Stimulated activated CD4-positive, alpha-beta T cell treated with anti-CD3 and anti-CD28 coated beads, TNF-alpha, amount 100 ng/mL, for 1 hour (primary cell): ENCODE measurements at places on chromosomes 3 and 15.

DNA sequence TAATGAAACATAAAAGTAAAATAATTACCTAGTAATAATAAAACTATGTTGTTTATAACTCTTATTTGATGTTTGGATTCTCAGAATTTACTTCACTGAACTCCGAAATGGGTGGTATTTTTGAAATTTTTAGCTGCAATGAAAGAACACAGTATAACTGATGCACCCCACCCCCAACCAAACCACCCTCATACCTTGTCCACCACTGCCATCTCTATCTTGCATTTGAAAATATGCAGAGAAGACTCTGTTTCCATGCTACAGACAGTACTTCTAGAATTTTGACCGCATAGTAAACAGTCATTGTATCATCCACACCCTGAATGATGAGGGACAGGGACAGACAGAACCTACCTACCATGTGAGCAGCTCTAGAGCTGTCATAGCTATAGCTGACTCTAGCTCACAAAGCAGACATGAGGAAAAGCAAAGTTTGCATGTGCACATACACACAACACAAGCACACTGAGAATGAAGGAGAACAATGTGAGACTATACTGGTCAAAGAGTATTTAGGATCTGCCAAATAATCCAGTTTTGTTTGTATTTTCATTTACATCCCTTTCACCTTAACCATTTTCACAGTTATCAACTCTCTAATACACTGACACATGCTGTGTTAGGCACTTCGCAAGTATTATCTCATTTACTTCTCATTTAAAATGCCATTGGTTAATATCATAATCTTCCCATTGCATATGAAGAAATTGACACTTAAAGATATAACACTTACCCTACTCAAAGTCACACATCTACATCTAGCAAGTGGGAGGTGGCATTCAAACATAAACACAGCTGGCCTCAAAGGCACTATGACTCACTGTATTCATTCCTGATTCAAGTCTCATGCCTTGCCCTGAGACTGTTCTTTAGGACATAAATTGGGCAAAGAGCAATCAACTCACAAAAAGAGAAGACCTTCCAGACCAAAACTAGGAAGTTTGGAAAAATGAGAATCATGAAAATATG, 1014.7 kb upstream of the CFAP20DC start:
- no peak for DNase-seq

- no peak for DNase-seq
These were observed 283.3 kb upstream of the TRIM42 start for GRCh38 chr3:140394488-140395133.

DNA sequence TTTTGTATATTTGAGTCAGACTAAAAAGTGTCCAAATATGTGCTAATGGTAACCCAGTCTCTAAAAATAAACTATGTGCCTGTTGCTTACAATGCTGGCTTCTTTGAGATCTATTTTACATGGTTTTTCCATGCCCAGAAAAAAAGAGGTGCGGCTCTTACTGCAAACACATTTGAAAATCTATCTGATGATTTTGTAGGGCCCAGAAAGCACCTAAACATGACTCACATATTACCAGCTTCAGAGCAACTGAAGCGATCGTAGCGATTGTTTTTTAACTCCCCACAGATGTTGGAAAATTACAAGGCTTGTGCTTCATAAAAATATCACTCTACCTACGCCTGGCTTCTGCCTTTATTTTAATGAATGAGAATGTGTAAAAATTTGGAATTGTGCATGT, 53.5 kb downstream of the SUCNR1 start:
- no peak for DNase-seq

GRCh38 chr15:94451466-94451865, 220.1 kb downstream of the MCTP2 start:
- no peak for DNase-seq

DNA sequence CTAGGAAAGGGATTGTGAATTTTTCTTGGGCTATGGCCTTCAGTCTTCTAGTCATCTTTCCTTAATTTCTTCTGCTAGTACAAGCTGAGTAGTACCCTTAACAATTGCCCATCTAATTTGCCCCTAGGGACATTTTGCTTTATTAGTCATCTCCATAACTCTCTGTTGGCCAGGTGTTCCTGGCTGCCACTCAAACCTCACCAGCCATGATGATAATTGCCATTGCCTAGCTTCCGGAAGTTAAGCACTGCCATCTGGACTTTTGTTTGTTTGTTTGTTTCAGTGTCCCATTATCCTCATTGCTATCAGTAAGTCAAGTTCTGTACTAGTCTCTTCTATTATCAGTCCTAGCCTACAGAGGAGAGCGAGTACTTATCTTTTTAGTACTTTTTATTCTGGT, 36.6 kb upstream of the UBL7 start:
- no peak for DNase-seq

GRCh38 chr15:91098451-91098850, 1.6 kb upstream of the SV2B start:
- DNase-seq, result no peak

DNA sequence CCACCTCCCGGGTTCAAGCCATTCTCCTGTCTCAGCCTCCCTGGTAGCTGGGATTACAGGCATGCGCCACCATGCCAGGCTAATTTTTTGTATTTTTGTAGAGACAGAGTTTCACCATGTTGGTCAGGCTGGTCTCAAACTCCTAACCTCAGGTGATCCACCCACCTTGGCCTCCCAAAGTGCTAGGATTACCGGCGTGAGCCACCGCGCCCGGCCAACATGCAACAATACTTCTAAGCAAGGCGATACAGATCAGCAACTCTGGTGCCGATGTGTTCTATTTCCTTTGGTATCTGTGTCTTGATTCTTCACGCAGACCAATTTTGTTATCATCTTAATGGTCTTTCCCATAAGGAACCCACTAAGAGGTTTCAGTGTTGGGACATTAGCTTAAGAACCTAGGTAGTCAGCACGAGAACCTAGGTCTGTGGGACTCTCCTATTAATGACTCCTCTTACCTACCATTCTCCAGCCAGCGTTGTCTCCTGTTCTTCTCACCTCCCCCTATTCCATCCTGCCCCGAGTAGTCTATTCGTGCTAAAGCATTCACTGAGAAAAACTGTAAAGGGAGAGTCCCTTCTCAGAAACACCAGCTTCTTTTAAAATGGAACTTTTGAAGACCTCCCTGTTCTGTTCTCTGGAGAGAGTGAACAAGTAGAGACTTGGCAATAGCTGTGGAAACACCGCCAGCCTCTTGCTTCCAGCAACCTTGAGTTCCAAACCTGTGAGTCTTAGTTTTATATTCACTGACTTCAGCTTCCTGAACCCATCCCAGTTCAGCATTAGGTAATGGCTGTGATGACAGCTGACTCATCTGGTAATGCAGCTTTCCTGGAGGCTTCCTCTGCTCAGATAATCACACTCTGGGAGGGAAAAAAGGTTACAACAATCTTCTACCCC, 61.2 kb downstream of the TSC22D2 start:
- no peak for DNase-seq

- no peak for DNase-seq
These were observed 2.5 kb downstream of the SCAMP2 start for GRCh38 chr15:74870436-74871215.

DNA sequence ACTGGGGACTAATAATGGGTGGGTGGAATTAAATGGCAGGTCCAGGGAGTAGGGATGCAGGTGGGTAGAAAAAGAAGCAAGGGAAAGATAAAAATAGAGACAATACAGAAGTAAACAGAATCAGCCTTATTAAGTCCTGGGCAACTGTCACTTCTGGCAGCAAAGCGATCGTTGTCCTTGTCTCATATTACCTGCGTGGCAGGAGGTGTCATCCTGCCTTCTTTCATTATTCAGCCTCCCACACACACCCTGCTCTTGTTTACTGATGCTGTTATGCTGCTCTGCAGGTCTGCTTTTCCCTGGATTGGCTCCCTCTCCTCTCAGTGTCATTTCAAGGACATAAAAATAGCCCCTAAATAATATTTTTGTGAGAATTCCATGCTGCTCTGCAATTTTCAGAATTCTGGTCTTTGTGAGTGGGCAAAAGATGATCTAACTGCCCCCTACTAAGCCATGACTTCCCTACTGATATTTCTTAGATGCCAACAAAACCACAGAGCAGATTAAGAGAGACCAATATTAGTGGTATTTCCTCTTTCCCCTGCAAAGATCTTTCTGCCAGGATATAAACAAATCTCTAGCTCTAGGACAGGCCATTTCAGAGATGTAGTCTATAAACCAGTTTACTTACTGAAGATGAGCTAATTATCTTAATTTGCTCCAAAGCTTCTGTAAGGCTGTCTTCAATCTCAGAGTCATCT, 8.5 kb downstream of the VEPH1 start:
- no peak for DNase-seq

DNA sequence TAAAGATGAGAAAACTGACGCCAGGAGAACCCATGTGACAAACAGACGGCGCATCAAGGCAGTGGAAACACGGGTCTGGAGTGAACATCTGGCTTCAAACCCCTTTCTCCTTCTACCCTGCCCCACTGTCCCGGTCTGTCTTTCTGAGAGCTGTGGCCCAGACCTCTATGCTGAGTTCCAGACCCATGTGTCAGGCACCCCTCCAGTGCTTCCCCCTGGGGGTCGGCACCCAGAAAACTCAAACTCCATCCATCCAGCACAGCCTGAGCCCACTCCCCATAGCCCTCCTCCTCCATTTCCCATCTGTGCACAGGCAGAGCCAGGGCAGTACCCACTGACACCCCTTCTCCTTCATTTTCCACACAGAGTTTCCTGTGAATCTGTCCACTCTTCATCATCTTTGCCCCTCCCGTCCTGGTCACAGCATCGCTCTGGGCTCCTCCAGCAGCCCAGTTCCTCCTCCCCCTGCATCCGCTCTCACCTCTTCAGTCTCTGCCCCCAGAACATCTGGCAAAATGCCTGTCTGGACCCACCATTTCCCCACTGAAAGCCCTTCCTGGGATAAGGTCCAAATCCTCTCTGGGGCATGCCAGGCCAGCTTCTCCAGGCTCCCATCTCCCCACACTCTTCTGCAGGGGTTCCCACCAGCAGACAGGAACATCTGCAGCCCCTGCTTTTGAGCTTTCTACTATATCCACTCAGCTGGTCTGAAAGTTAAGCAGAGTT, 2.9 kb downstream of the FAM240A start:
- no peak for DNase-seq

DNA sequence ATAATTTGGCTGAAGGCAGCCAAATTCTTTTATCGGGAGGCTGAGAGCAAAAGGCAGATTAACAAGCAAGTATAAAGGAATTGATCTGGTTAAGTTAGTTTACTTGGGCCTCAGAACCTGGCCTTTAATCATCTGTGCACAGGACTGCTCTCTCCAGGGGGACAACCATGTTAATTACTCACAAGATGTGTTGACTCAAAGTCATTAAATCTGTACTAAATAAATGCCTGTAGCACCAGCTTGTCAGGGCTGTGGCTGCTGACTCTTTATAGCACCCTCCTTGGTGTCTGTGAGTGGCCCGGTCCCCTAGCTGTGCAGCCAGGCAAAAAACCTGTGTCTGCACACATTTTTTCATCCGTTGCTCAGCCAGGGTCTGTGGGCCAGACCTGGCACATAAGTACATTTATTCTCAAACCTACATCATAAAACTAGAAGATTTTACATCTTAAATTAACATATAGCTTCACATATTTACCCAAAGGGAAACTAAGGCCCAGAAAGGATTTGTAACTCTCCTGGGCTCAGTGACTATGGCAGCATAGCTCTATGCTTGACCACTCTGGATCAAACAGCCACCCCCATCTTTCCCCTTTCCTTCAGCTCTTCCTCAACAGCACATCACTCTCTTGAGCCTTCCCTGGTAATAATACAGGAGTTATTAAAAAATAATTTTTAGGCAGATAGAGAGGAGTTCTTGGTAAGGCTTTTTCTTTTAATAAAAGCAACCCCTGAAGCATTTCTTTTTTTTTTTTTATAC, 51.4 kb downstream of the NCEH1 start:
- DNase-seq, result no peak

- no peak for DNase-seq
These were observed 72.1 kb downstream of the OTOL1 start for GRCh38 chr3:161568671-161569070.

- DNase-seq, result no peak
These were observed 504.2 kb upstream of the PROK2 start for GRCh38 chr3:72288955-72289691.

DNA sequence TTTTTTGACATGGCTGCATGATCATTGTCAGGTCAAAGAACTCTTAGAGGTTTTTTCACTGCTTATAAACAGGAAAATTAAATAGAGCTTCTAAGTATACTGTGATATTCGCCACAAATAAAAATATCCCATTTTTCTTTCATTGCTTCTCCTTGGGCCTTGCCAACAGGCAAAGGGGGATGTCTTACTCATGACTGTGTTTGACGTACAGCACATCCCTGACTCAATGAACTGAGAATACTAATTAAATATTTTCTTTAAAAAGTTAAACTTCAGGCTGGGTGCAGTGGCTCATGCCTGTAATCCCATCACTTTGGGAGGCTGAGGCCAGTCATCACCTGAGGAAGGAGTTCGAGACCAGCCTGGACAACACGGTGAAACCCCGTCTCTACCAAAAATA, 41.4 kb upstream of the CCDC80 start:
- DNase-seq, result no peak

DNA sequence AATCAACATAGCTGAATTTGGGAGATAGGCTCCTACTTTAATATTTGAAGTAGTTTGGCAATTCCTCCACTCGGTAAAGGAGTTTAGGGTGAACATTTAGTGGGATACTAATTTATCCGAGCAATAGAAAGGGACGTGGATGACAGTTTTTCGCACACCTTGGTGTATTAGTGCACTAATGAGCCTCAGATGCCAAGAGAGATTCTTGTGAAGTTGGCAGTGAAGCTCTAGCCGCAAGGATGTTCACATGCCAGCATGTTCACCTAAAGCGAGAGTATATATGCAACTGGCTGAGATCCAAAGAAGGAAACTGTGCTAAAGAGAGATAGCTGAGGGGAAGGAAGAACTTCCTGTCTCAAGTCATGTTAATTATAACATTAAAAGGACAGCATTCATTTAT, 58.5 kb downstream of the TGFBR2 start:
- DNase-seq, result no peak

- no peak for DNase-seq
These were observed 13.4 kb upstream of the SELENOT start for GRCh38 chr3:150589759-150590158.

GRCh38 chr15:47794252-47794914, 77.1 kb downstream of the SEMA6D start:
- no peak for DNase-seq

DNA sequence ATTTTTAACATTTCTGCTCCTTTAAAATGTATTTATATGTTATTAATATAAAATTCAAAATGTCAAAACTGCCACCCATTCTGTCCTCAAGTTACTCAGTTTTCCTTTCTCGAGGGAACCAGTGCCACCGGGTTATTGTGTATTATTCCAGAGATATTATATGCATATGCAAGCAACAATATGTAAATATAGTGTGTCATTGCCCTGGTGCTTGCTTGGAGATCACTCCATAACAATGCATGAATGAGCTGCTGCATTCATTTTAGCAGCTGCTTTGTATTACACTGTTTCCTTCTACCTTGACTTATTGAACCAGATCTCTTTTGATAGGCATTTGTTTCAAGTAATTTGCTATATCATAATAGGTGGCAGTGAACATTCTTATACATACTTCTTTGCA, 509.1 kb downstream of the MCTP2 start:
- DNase-seq, result no peak

- no peak for DNase-seq
These were observed 6.4 kb downstream of the EMC3 start for GRCh38 chr3:9980251-9980650.
